ENCODE measurements at places on chromosomes 2 and 18.
A peak's percentile ranks its signal among the peaks of the same experiment; 100 is the strongest.

DNA sequence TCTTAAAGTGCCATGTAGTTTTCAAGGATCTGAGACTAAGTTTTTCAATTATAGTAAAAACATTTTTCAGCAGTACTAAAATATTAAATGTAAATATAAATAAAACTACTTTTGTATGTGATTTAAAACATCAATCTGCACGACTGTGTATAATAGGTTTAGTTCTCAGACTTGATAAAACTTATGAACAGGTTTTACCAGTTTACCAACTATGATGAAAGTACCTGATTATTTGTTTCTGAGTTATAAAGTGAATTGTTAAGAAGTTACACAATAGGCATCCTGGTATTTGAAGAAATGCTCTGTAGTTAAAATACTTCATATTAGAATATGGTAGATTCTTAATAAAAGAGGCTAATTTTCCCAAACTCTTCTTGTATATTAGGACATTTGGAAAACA lies 14.8 kb downstream of the RELCH start:
- DNase-seq, result no peak

DNA sequence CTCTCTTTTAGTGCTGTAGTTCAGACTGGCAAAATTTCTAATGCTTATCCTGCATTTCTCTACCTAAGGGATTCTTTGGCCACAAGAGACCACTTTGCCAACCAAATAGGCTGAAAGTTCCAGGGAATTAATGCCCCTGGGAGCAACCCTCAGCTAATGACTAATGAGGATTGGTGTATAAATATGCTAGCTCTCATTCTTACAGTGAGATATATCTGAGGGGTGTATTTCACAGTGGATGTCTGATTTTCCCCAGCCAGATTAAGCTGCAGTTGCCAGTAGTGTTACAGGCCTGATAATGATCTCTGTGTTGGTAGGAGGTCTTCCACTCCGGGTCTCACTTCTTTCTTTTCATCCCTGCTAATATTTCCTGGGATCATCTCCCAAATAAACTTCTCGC lies 90.4 kb downstream of the GULP1 start:
- DNase-seq, result peak; percentile 19

DNA sequence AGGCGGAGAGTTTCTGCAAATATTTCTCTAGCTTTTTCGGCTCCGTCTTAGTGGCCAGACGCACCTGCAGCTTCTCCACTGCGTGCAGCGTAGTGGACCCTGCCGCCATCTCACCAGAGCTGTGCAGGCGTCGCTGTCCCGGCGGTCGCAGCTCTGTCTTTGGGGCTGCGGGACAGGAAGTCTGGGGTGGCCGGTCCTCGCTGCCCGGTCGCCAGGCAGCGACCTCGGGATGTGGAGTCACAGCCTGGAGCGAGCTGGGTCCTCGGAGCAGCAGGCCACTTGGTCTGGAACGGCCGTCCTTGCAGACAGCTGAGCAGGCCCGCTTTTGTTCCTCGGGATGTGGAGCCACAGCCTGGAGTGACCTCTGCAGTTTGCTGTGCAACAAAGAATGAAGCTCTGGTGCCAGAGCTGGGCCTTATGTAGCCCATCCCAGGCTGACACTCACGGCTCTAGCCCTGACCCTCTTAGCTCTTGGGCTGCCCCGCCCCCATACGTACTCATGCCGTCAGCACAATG lies at the start of gene ELOA2:
Gene ELOA2 (minus strand): TSS at position 466 of the 516 bp plus-strand sequence. CDS start 357 bp downstream, at position 109.
- no peak for DNase-seq

DNA sequence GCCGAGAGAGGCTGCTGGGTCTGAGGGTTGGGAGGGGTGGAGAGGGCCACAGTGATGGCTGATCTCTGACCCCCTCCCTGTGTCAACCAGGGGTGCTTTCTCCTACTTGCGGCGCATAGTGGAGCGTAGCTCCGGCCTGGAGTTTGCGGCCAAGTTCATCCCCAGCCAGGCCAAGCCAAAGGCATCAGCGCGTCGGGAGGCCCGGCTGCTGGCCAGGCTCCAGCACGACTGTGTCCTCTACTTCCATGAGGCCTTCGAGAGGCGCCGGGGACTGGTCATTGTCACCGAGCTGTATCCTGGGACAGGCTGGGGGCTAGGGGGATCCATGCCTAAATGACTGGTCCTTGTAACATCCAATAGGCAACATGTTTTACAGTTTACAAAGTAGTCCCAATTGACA lies 20.9 kb upstream of the GMPPA start:
- no peak for DNase-seq

DNA sequence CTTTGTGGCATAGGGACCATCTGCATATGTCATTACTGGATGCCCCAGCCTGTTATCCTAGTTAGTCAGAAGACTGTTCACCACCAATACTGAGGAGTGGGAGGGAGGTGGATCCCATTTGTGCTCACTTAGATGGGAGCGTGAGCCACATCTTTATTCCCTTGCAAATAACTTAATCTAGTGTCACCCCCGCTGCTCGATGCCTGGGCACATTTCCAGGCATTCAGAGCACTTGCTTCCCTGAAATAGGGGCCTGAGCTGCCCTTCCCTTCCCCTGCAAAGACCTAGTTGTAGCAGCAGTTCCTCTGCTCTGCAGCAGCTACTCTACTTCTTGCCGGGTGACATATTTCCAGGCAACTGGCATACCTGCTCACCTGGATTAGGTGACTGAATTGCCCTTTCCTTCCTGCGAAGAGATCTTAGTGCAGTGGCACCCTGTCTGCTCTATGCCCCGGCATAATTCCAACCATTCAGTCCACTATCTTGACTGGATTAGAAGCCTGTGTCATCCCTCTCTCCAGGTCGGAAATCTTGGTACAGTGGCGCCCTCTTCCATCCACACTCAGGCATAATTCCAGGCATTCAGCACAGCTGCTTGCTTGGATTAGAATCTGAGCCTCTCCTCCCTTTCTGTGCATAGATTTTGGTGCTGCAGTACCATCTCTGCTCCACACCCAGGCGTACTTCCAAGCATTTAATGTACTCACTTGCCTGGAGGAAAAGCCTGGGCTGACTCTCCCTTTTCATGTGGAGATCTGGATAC lies 1389.1 kb upstream of the TMEFF2 start:
- peak; percentile 86 for DNase-seq

GRCh38 chr2:71067567-71068217 lies 756 bp upstream of the NAGK start:
- no peak for DNase-seq

DNA sequence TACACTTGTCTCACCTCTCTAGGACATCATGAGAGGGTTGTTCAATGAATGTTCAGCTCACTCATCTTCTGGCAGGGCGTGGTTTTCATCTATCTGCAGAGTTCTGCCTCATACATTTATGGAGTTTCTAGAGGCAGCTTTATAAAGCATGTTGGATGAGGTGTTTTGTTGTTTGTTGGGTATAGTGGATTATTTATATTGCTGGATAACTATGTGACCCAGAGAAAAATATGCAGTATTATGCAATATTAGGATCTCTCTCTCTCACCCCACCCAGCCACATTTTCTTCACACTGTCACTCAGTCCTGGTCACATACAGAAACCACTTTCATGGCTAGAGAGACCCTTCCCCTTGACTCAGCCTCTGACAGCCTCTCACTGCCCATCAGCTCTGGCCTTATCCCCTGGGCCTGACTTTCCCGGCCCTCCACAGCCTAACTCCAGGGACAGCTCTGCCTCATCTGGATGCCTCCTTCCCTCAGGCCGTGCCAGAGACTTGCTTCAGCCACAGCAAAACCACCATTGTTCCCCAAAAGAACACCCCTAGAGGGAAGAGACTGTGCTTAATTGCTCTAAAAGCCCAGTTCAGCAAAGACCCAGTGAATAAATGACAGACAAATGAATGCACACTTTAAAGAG lies 260.3 kb downstream of the MYCN start:
- DNase-seq, result no peak

- peak; percentile 54 for DNase-seq
Measured at GRCh38 chr18:36757081-36757480, 71.7 kb downstream of the TPGS2 start.

DNA sequence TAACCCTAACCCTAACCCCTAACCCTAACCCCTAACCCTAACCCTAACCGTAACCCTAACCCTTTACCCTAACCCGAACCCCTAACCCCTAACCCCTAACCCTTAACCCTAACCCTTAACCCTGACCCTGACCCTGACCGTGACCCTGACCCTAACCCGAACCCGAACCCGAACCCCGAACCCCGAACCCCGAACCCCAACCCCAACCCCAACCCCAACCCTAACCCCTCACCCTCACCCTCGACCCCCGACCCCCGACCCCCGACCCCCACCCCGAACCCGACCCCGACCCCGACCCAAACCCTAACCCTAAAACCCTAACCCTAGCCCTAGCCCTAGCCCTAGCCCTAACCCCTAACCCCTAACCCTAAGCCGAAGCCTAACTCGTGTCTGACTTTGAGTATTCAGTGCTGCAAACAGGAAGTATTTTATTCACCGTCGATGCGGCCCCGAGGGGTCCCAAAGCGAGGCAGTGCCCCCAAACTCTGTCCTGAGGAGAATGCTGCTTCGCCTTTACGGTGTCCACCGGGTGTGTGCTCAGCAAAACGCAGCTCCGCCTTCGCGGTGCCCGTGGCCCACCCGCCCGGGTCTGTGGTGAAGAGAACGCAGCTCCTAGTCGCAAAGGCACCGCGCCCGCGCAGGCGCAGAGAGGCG lies 36.0 kb downstream of the FAM110C start:
- DNase-seq, result peak; percentile 13

GRCh38 chr2:238924796-238925195 lies 76.9 kb downstream of the TWIST2 start:
- DNase-seq, result no peak

- DNase-seq, result no peak
Measured at GRCh38 chr18:10441472-10441871, 13.0 kb upstream of the APCDD1 start.

DNA sequence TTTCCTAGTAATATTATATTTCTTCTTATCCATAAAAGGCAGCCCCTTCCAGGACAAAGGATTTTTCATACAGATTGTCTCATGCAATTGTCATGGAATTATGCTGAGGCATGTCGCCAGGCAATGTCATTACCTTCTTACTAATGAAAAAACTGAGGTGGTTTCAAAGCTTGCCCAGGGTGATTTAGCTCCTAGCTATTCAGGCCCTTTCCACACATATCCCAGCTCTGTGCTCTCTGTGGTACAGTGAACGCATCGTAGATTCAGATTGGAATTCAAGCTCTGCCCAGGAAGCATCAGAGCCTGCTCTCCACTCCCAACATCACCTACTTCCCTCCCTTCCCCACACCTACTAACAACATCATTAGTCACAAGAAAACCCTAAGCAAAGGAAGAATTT lies 60.1 kb downstream of the ATP8B1 start:
- no peak for DNase-seq

- DNase-seq, result no peak
Measured at GRCh38 chr2:150034665-150035064, 447.1 kb upstream of the MMADHC start.

GRCh38 chr18:48028081-48028480 lies 97.6 kb upstream of the SMAD2 start:
- DNase-seq, result no peak

DNA sequence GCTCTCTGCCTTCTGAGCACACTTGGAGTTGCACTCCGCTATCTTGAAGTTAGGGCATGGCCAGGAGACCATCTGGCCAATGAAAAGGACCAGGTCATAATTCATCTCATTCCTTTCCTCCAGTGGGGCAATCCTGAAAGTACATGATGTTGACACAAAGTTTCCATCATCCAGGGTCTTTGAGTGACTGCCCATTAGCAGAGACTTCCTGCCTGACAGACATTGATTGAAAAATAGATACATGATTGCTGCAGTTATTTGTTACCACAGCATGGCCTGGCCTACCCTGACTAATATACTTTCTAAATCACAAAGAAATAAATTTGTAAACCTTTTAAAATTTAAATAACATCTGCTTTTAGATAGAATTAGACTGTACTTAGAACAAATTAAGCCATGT lies 50.0 kb upstream of the SCG2 start:
- DNase-seq, result no peak

DNA sequence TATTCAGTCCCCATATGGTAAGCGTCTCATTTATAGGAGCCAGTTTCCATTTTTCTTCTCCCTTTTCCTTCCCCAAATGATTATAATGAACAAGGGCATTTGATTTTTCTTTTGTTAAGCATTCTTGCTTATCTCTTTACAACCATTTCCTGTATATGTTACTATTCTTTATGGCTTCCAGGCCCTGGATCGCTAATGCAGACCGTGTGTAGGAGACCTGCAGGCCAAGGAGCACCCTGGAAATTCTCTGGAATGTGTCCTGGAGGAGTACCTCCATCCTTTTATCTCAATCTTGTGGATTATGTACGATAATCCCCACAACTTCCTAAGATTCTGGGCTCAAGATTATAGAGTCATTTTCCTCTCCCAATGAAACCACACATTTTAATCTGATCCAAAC lies 439.6 kb upstream of the MMADHC start:
- DNase-seq, result no peak

GRCh38 chr2:98404556-98405250 lies 40.0 kb upstream of the INPP4A start:
- DNase-seq, result no peak

DNA sequence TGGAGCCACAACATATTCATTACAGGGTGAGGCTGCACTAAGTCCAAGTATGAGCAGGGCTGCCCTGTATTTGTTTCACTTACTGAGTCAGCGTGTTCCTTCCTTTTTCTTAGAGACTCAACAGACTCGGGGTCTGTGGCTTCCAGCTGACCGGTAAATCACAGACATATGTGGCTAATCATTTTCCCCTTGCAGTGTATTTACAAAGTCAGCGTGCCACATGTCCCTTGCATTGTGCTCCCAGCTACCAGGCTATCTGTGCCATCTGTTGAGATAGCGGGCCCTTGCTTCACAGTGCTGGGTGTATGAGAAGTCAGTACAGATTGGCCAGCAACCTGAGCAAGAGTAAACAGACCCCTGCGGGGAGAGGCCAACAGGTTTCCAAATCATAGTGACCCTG lies 254.3 kb downstream of the LRRTM1 start:
- peak; percentile 23 for DNase-seq

GRCh38 chr2:69554981-69555380 lies 88.6 kb downstream of the AAK1 start:
- DNase-seq, result no peak

GRCh38 chr18:51998711-51999110 lies 341.3 kb upstream of the DCC start:
- DNase-seq, result peak; percentile 57

DNA sequence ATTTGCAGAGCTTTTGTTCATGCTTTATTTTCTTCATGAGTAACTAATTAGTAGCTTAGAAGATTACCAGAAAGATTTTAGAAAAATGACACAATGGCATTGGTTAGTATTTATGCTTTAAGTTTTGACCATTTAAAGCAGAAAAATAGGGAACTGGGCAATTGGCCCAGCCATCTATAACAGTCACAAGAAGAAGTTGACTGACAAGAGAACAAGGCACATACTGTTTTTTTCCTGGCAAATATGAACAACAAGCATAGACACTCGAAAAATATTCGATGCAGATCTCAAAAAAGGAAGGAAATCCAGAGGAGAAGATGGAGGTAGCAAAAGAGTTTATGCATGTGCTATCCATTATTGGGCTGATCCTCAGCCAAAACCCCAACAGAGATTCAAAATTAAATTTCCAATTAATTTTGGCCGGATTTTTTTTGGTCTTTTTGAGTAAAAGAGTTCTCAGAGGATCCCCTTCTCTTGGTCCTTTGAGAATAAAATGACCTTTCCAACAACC lies 200.8 kb upstream of the SLC35G4 start:
- DNase-seq, result no peak

GRCh38 chr2:205435970-205436369 lies 246.3 kb upstream of the NRP2 start:
- peak; percentile 48 for DNase-seq

GRCh38 chr2:15425712-15426111 lies 135.4 kb downstream of the NBAS start:
- peak; percentile 42 for DNase-seq

- DNase-seq, result no peak
Measured at GRCh38 chr2:10249798-10250197, 52.9 kb upstream of the HPCAL1 start.
